ENCODE measurements at places on chromosomes 3 and 15. TPM values are rescaled to one million over a fixed set of nuclear protein-coding genes. Genes with fewer than 3 reads are reported as not detected.

DNA sequence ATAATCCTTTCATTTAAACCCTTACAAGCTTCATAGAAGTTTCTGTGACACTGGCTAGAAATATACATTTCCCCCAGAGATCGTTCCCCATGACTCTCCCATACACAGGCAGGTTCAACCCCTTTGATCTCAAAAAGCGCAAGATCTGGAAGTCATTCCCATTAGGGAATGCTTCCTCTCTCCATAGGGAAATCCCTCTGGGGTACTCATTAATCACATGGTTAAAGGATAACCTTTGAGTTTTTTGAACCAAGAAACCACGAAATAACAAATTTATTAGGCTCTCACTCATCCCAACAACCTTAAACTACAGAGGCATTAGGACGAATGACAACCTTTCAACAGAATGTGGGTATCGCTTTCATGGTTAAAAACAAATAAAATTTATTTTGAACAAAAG lies 211.9 kb upstream of the PRICKLE2 start:
- H3K27ac ChIP-seq: no peak overlapping the region
- H3K27me3 ChIP-seq: no peaks in the 10 kb centered on the region

DNA sequence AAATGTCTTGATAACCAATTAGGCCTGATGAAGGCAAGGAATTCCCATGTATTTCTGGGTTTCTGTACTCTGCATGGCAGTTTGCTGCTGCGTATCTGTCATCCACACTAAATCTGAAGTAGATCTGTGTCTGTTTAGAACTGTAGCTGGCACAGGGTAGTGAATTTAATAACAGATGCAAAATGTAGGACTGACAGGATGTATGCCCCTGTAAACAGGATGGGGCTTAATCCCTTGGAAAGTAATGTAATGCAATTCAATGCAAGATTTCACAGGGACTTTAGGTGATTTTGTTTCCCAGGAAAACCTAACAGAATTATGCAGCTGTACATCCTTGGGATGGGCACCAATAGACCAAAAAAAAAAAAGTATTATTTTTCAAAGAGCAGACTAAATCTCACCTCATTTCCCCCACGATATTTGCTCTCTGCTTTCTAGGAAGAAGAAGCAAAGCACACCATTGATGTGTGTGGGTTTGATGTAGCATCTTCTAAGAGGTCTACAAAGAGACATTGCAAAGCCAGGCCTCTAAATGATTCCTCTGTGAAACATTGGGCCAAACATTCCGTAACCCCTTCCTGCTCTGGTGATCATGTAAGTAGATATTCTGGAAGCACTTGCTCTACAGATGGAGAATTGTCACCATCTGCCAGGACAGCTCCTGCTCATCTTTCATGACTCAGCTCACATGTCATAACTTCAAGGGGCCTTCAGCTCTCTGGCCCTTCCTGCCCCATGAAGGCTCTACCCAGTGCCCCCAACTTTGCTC lies 464.3 kb upstream of the RGMA start:
- no peak for DNase-seq
- no peaks in the 10 kb centered on the region for H3K4me1 ChIP-seq
- H3K27me3 ChIP-seq: no peaks in the 10 kb centered on the region
- H3K27ac ChIP-seq: no peak overlapping the region
- no peak overlapping the region for H3K4me3 ChIP-seq
- H3K36me3 ChIP-seq: no peaks in the 10 kb centered on the region

Gene ASB14
- 2.5 TPM for total RNA-seq

- peak overlapping the region; percentile 48 for H3K4me3 ChIP-seq
- H3K27me3 ChIP-seq: no peaks in the 10 kb centered on the region
- peak overlapping the region; percentile 91 for H3K27ac ChIP-seq
- H3K36me3 ChIP-seq: no peaks in the 10 kb centered on the region
- no peak for DNase-seq
Measured at GRCh38 chr3:121595765-121596406, 2.7 kb downstream of the FBXO40 start.

DNA sequence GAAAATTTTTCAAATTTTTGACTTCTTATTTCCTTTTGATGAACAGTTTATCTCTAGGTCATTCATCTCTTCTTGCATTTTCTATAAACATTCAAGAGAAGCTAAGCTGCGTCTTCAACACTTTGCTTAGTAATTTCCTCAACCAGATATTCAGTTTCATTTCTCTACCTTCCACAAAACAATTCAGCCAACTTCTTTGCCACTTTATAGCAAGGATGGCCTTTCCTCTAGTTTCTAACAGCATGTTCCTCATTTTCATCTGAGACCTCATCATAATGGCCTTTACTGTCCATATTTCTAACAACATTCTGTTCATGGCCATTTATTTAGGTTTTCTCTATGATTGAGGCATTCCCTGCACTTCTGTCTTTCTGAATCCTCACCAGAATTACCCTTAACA lies 90.0 kb downstream of the ARIH1 start:
- no peak overlapping the region for H3K27ac ChIP-seq
- H3K4me1 ChIP-seq: no peaks in the 10 kb centered on the region
- H3K4me3 ChIP-seq: no peak overlapping the region

Gene ALDH1A3
- 19.7 TPM for total RNA-seq

- H3K4me1 ChIP-seq: peaks cover 32% of the 10 kb centered on the region
- H3K36me3 ChIP-seq: no peaks in the 10 kb centered on the region
- DNase-seq: no peak
- no peak overlapping the region for H3K27ac ChIP-seq
- no peaks in the 10 kb centered on the region for H3K27me3 ChIP-seq
- no peak overlapping the region for H3K4me3 ChIP-seq
Measured at GRCh38 chr3:23867838-23868237, 49.0 kb downstream of the NKIRAS1 start.
